Progenitor cell of endocrine pancreas (in vitro differentiated cells): ENCODE measurements at places on chromosomes 5 and 9. TPM values are rescaled to one million over a fixed set of nuclear protein-coding genes. Genes with fewer than 3 reads are reported as not detected.

PRRX2 gene
- total RNA-seq = 0.79 and 0.91 TPM in 2 replicates

COL23A1 gene
- total RNA-seq = 0.36 and 0.64 TPM in 2 replicates

- H3K36me3 ChIP-seq = no peaks in the 10 kb centered on the region
- DNase-seq = no peak
- H3K4me3 ChIP-seq = no peak overlapping the region
- H3K4me1 ChIP-seq = no peaks in the 10 kb centered on the region
- no peak overlapping the region for H3K27ac ChIP-seq
Measured at GRCh38 chr5:67331296-67331925, 134.8 kb upstream of the CD180 start.

DNA sequence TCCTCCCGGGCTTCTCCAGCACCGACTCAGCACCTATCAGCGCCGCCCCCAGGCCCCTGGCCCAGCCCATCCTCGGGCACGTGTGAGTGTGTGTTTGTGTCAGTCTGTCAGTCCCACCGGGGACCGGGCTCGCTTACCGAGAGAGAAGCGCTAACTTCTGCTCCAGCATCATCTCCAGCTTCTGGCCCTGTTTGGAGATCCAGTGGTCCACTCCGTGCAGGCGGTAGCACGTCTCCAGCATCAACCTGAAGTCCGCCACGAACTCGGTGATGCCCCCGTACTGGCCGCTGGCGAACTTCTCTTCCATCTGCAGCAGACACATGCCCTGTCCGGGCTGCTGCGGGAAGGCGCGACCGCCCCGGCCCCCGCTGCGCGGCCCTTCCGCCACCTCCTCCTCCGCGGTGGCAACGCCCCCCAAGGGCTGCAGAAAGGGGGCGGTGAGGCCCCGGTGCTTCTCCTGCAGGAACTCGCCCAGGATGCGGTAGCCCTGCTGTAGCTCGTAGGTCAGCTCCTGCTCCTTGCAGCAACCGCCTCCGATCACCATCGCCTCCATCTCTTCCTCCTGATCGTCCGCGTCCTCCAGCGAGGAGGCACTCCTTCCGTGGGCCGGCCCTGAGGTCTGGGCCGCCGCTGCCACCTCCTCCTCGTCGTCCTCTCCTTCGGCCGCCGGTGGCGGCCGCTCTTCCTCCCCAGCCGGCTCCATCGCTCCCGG is 8.2 kb downstream of the RANBP6 start:
- peak overlapping the region; percentile 96 for H3K4me3 ChIP-seq
- H3K27ac ChIP-seq = peak overlapping the region; percentile 96
- peak; percentile 62 for DNase-seq
- H3K27me3 ChIP-seq = no peaks in the 10 kb centered on the region

KCNN2 gene
- total RNA-seq = 1.5 and 2.0 TPM in 2 replicates

SLC6A7 gene
- not detected in 2 replicates for total RNA-seq

DNA sequence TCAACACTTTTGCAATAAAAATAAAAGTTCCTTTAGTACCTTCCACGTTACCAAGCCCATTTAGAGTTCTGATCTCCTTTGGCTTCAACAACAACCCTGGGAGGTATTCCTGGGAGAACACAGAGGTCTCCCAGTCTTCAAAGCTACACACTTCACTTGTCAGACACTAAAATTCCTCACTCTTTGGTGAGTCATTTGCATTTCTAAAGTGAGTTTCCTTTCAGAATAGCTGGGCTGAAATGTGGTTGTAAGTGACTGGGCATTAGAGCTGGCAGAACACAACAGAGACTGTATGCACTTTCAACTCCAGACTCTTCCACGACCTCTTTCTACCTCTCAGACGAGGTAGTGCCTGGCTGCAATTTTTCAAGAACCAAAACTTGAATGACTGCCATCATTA is 11.5 kb upstream of the F2RL1 start:
- no peak overlapping the region for H3K4me3 ChIP-seq
- H3K36me3 ChIP-seq = no peaks in the 10 kb centered on the region
- H3K4me1 ChIP-seq = peaks cover 9% of the 10 kb centered on the region

GRCh38 chr5:168120401-168121137 is 170.9 kb upstream of the WWC1 start:
- DNase-seq = no peak
- H3K4me1 ChIP-seq = peaks cover 6% of the 10 kb centered on the region
- no peak overlapping the region for H3K4me3 ChIP-seq
- no peaks in the 10 kb centered on the region for H3K36me3 ChIP-seq
- H3K27me3 ChIP-seq = no peaks in the 10 kb centered on the region

- H3K27me3 ChIP-seq = peaks cover 12% of the 10 kb centered on the region
- H3K4me1 ChIP-seq = no peaks in the 10 kb centered on the region
- peak; percentile 50 for DNase-seq
- H3K4me3 ChIP-seq = no peak overlapping the region
Measured at GRCh38 chr9:19471737-19472648, 63.2 kb downstream of the ACER2 start.

- H3K36me3 ChIP-seq = no peaks in the 10 kb centered on the region
- no peak overlapping the region for H3K4me3 ChIP-seq
- H3K27ac ChIP-seq = no peak overlapping the region
- H3K4me1 ChIP-seq = no peaks in the 10 kb centered on the region
- H3K27me3 ChIP-seq = no peaks in the 10 kb centered on the region
- no peak for DNase-seq
Measured at GRCh38 chr9:78707080-78707479, 410.2 kb downstream of the PSAT1 start.

DNA sequence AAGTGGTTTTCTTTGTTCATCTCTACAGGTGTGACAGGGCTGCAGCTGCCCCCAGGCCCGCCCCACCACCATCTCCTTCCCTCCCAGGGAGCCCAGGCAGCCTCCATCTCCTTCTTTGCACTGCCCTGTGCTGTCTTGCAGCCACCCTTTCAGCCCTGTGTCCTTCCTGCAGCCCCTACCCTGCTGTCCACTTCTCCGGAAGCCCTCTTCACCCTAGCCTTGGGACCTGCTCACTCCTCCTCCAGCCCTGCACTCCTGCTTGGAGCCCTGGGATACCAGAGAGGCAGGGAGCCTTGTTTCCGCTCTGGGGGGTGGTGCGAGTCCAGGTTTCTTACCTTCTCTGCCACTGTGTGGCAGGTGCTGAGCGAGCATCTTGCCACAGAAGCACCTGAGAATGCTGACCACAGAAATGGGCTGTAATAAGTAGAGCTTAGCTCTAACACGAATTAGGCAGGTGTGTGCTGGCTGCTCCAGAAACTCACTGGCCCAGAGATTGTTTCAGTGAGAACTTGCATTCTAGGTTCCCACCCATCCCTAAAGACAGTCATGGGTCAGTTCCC is 51.3 kb upstream of the GADD45G start:
- H3K4me1 ChIP-seq = peaks cover 6% of the 10 kb centered on the region
- H3K27ac ChIP-seq = no peak overlapping the region
- H3K4me3 ChIP-seq = no peak overlapping the region
